Right lobe of liver (tissue), 6 donors: ENCODE measurements at places on chromosomes 16 and 17.

- DNase-seq = peak; percentile 22
Observed at GRCh38 chr16:878886-879285, 78.4 kb upstream of the GNG13 start.

- no peak for DNase-seq
Observed at GRCh38 chr17:55588446-55589242, 77.4 kb upstream of the SMIM36 start.

DNA sequence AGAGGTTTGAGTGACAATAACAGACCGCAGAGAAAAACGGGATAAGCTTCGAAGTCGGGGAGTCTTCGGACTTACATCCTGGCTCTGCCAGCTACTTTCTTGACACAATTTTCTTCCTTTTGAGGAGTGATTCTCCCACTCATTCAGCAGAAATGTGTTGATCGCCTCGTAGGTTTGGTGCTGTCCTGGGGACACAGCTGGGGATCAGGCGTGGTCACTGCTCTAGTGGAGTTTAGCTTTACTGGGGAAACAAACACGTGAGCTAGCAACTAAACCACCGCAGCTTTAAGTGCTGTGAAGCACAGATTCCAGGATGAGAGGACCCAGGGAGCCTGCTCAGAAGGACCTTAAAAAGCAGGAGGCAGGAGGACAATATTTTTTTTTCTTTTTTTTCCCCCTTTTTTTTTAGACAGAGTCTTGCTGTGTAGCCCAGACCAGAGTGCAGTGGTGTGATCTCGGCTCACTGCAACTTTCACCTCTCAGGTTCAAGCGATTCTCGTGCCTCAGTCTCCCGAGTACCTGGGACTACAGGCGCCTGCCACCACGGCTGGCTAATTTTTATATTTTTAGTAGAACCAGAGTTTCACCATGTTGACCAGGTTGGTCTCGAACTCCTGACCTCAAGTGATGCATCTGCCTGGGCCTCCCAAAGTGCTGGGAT is 858 bp downstream of the NUBP1 start:
- no peak for DNase-seq

DNA sequence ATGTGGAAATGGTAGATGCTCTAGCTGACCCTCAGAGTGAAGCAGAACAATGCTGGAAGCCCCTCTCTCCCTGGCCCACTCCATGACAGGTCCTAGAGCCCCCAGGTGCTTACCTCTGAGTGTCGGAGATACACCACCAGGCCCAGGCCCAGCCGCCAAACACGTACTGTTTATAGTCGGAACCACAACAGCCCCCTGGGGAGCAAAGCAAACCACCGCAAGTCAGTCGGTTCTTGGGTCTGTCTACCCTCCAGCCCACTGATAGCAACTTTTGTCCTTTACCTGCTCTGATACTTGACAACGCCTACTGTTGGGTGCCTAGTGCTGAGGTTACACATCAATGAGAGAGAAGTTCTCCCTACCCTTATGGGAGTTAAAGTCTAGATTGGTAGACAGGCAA is 8.7 kb downstream of the FLOT2 start:
- no peak for DNase-seq

GRCh38 chr16:78755751-78756661 is 656.6 kb downstream of the WWOX start:
- no peak for DNase-seq

- no peak for DNase-seq
Observed at GRCh38 chr17:32285746-32286517, 20.3 kb downstream of the RHBDL3 start.

- no peak for DNase-seq
Observed at GRCh38 chr16:31167315-31167714, 12.6 kb upstream of the FUS start.

GRCh38 chr17:1997289-1997926 is 27.7 kb downstream of the RTN4RL1 start:
- no peak for DNase-seq

GRCh38 chr16:3413730-3414379 is 12.8 kb downstream of the ZNF174 start:
- DNase-seq = no peak

DNA sequence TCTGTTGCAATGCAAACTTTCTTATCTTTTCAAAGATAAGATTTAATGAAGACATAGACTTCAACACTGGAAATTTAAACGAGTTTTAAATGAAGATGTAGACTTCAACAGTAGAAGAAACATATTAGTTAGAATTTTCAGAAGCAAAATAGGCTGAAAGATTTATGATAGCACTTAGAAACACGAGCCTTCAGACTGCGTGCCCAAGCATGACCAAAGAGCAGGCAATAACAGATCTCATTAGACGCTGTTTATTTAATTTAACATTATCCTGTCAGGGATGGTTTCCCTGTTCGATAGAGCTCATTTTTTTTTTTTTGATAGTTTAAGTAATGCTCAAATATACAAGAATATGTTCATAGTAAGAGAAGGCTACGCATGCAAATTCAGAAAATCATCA is 604.7 kb upstream of the SOX9 start:
- DNase-seq = no peak

- no peak for DNase-seq
Observed at GRCh38 chr16:84308120-84308519, 13.4 kb downstream of the WFDC1 start.

GRCh38 chr17:51050291-51051033 is 70.2 kb downstream of the SPAG9 start:
- DNase-seq = no peak

DNA sequence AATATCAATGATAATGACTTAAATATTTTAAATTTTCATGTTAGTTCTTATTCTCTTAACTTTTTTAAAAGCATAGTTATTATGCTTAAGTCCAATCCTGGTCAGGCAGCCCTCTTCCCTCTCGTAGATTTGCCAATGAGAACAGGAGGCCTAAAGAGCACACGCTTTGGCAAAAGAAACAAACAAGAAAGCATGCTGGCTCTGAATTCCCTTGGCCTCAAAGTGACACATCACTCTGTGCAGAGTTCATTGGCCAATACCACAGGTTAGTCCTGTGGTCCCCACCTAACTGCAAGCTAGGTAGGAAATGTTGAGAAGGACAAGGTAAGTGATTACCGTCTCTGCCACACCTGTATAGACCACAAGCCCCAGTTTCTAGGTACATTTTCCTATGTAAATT is 61.5 kb downstream of the MYO1D start:
- DNase-seq = no peak

DNA sequence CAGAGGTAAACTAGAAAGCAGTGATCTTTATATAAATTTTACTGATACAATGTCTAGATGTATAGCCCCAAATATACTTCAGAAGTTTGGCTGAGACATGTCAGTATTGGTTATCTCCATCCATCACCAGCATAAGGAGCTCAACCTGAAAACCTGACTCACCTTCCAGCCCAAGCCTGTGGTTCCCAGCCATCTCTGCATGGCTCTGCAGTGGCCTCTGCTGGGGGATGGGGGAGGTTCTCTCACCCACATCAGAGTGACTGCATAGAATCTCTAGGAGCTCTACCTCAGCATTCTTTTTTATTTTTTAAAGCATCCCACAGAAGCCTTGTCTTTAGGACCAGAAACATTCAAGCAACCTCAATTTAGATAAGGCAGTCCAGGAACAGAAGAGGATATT is 27.3 kb downstream of the USP7 start:
- DNase-seq = no peak

GRCh38 chr17:36183001-36183971 is 6.8 kb upstream of the TBC1D3B start:
- DNase-seq = peak; percentile 83

GRCh38 chr17:63841350-63842172 is 924 bp downstream of the SMARCD2 start:
- DNase-seq = peak; percentile 83

DNA sequence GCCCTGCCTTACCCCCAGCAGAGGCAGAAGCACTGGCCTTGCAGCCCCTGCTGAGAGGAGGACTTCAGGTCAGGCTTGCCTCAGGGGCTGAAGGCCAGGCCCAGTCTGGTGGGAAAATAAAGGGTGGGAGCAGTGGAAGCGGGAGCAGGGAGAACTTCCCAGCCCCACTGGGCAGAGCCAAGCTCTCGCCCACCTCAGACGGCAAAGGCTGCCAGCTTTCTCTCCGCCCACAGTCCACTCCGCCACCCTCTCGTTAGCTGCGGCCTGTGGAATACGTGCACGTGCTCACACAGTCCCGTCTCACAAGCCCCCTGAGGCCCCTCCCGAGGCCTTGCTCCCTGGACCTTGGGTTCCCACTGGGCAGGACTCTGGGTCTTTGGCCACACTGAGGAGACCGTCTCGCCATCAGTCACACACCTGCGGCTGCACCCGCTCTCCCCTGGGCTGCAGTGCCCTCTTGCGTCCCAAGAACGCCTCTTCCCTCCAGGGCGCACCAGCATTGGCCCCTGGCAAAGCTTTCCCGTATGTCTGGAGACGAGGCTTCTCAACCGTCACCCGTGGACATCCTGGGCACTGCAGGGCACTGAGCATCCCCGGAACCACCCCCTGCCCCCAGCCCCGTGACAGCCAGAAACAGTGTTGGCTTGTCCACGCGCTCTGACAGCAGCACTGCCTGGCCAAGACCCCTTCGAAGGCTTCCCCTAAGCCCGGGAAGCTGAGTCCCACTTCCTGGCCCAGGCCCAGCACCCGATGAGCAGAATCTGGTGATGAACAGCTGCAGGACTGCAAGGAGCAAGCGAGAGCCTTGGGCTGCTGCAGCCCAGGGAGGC is 8.3 kb downstream of the MRPL28 start:
- peak; percentile 84 for DNase-seq

DNA sequence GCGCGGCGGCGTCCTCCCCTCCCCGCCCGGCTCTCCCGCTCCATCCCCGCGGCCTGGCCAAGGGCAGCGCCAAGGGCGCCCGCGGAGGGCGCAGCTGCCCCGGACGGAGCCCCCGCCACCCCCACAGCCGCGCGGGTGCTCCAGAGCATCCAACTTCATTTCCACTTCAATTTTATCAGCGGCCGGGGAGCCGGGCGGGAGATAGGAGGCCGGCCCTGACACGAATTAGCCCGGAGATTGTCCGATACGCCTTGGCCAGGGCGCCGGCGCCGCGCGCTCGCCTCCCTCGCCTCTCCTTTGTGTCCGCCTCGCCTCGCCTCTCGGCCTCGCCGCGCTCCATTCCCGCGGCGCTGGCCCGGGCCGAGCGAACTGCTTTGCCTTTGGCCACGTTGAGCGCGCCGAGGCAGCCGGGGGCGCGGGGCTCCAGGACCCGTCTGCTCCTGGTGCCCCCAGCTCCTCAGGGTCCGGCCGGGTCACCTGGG is 129.1 kb upstream of the LHX1 start:
- DNase-seq = no peak

GRCh38 chr16:51922476-51922875 is 624.5 kb downstream of the TOX3 start:
- no peak for DNase-seq

GRCh38 chr17:15440347-15440746 is 27.1 kb downstream of the CDRT4 start:
- no peak for DNase-seq

- DNase-seq = no peak
Observed at GRCh38 chr16:85447693-85448313, 165.3 kb upstream of the GSE1 start.

DNA sequence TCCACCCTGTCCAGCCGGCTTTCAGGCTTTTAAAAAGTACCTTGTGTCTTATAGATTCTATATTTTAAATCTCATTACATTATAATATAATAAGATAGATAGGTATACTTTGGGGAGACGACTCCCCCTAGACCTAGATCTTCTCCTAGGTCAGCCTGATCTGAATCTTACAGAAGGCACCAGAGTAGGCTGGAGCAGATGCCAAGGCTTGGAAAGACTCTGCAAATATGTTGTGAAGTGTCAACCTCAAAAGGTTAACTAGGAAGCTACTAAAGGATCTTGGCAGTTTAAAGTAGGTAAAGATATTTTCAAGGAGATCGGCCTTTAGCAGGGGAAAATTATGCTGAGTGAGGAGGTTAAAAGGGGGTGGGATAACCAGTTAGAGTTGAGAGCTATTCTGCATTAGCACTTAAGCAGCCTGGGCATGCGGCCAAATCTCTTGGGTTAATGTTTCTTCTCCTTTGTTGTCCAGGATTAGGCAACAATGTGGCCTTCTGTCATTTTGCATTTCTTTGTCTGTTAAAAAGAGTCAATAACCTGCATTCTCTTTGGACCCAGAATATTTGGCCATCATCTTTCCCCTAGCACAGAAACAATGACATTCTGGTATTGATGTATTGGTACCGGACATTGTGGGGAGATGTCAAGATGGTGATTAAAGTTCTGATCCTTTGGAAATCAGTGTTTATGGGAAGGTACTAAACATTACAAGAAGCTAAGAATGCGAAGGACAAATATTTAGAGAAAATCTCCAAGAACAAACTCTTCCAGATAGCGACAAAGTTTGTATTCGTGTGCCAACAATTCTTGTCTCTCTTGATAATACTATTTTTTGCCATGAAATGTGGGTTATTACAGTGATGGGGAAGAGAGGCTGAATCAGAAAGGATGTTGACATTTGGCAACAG is 51.2 kb upstream of the DHX40 start:
- peak; percentile 88 for DNase-seq

DNA sequence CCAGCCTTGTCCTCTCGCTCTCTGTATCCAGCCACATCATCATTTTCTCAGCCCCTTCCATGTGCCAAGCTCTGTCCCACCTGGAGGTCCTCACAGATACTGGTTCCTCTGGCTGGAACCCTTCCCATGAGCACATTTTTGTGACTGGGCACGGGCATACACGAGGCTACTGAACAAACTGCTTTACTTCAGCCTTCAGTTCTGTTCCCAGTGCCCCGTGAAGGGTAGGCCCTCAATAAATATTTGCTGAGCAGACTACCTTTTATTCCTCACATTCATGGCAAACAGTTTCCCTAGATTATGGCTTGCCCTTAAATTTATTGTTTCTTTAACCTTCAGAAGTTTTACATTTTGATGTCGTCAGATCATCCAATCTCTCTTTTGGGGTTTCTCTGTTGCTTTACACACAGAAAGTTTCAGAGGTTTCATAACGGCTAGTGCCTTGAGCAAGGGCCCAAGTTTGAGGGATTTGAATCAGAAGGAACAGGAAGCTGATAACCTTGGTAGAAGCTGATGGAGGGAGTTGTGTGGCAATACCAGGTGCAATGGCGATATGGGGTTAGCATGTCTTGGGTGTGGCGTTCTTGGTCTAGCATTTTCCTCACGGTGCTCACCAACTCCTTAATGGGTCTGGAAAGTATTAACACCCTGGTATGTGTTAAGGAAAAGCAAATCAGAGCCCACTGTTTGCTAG is 27.8 kb downstream of the TMEM92 start:
- no peak for DNase-seq

DNA sequence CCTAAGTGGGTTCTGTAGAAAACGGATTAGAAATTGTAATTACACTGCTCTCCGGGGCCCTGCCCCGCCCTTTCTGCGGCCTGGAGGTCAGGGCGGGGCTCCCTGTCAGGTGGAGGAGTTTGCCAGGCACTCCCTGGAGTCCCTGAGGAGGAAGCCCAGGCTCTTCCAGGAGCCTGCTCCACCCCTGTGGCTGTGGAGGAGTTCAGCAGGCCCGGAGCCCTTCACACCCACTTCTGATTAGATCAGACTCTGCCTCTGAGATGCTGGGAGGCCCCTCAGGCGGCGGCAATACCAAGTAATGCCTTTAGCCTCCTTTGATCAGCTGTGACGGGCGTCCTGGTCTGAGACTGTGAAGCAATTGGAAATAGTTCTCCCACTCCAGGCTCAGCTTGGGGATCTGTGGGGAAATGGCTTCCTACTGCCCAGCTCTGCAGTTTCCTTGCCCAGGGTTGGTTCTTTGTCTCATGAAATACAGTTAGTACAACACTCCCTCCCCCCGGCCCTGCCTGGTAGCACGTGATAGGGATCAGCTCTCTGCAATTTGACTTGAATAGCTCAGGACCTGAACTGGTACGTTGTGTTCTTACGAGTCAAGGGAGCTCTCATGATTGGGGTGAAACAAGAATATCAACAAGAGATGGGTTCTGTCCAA is 22.3 kb downstream of the BAIAP2 start:
- DNase-seq = no peak
